ENCODE measurements at places on chromosomes 4 and X.

DNA sequence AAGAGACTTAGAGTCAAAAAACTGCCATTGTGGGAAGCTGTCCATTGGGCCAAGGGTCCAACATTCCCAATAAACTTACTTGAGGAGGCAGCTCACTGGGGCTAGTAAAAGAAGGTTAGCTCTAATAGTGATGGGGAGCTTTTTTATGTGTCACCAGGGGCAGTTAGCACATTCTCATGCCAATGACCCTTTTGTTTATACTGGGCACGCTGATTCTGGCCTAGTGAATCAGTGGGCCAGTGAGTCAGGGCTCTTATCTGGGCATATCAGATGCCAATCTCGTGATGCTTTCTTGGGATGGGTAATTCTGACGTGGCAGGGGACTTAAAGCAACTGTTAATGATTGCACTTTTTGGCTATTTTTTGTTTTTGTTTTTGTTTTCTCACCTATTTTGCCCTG lies 27.8 kb downstream of the TCEAL1 start:
- DNase-seq = no peak

DNA sequence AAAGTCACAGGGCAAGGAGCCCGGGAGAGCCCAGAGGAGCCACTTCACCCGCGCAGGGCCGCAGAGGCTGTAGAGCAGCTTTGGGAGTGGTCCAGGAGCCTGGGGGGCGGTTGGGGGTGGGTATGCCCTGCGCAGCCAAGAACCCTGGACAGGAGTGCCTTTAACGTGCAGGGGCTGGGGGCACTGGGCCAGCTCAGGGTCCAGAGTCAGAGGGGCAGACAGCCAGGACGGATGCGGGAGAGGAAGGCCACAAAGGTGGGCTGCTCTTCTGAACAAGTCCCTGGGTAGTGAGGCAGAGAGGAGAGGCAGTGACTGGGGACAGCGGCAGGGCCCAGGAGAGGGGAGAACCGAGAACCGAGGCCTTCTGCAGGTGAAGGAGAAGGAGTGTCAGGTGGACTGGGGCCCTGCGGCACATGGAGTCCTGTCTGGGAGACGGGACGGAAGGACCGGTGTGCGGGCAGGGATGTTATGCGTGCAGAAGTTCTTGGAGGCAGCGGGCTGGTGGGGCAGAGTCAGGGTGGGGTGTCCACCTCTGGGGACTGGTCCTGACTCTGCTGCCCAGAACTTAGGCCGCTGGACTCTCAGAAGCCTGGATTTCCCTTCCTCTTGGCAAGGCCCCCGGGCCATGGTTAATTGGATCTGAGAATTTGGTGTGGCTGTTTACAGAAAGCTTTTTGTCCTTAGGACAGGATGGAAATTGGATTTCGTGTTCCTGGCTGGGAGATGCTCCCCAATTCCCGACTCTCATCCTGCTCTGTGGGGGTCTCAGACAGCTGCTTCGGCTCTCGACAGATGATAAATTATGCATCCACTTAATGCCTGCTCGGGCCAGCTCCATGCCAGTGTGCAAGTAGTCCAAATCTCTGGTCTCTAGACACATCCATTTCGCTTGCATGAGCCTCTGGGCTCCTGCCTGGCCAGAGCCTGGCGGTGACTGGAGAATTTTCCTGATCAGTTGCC lies 31.9 kb downstream of the ADRA2C start:
- DNase-seq = no peak

- no peak for DNase-seq
These were observed 346.3 kb upstream of the PPARGC1A start for GRCh38 chr4:24236120-24236519.

- no peak for DNase-seq
These were observed 81.4 kb downstream of the AMELX start for GRCh38 chrX:11374570-11374969.
